Large intestine (tissue), 12 donors: ENCODE measurements at places on chromosomes 5 and 9.

GRCh38 chr5:131759704-131760103 is 37.1 kb downstream of the FNIP1 start:
- H3K27ac ChIP-seq, result no peak overlapping the region
- H3K4me1 ChIP-seq, result no peaks in the 10 kb centered on the region
- no peaks in the 10 kb centered on the region for H3K27me3 ChIP-seq
- no peak overlapping the region for H3K4me3 ChIP-seq
- no peak for DNase-seq

GRCh38 chr5:66814146-66814991 is 218.2 kb downstream of the MAST4 start:
- no peaks in the 10 kb centered on the region for H3K4me1 ChIP-seq
- no peak overlapping the region for H3K4me3 ChIP-seq
- H3K36me3 ChIP-seq, result no peaks in the 10 kb centered on the region
- DNase-seq, result peak; percentile 23

- no peaks in the 10 kb centered on the region for H3K36me3 ChIP-seq
- no peak overlapping the region for H3K4me3 ChIP-seq
- no peak for DNase-seq
These were observed 14.0 kb downstream of the MYOZ3 start for GRCh38 chr5:150675069-150675468.

DNA sequence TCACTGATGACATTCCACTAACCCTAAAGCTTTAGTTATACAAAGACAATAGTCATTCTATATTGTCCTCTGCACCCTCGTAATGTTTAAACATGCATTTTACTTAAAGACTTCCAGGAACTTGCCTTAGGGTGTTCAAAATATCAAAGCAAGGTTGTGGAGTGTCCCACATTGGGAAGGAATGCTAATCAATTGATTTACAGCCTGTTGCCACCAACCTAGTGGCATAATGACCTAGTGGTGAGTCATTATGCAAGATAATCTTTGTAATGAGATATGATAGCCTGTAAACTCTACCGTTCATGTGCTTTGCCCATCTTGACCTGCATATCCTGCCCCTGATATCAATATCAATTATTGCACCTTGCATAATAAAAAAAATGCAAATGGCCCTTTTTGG is 542.9 kb downstream of the CDH9 start:
- no peaks in the 10 kb centered on the region for H3K27me3 ChIP-seq
- H3K36me3 ChIP-seq, result no peaks in the 10 kb centered on the region
- H3K27ac ChIP-seq, result no peak overlapping the region
- DNase-seq, result no peak
- H3K4me1 ChIP-seq, result no peaks in the 10 kb centered on the region

GRCh38 chr5:53110156-53110555 is 599 bp upstream of the MOCS2 start:
- no peaks in the 10 kb centered on the region for H3K27me3 ChIP-seq
- peak overlapping the region; percentile 87 for H3K27ac ChIP-seq
- peaks cover 7% of the 10 kb centered on the region for H3K36me3 ChIP-seq
- peak overlapping the region; percentile 90 for H3K4me3 ChIP-seq
- peaks cover 6% of the 10 kb centered on the region for H3K4me1 ChIP-seq
